Endodermal cell (in vitro differentiated cells): ENCODE measurements at places on chromosomes 1 and 21.

- DNase-seq, result no peak
Observed at GRCh38 chr1:109634292-109634691, 14.7 kb downstream of the AMPD2 start.

GRCh38 chr1:60990714-60991090 is 91.7 kb upstream of the NFIA start:
- DNase-seq, result no peak

- DNase-seq, result peak; percentile 55
Observed at GRCh38 chr1:68049941-68050878, at the start of gene DIRAS3. Gene DIRAS3 (minus strand): TSS chr1:68050627. CDS start chr1:68047297, 3,330 bp downstream.

DNA sequence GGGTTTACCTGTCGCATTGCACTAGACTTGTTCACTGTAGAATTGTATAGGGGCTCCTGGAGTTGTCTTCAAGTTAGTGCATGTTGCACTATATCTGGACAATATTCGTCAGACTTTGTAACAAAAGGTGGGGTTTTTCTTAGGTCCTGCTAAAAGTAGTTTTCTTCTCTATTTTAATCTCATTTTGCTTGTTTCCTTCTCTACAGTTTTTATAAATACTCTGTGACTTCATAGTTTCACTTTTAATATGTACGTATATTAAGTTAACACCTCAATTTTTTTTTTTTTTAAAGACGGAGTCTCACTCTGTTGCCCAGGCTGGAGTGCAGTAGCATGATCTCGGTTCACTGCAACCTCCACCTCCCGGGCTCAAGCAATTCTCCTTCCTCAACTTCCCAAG is 26.5 kb upstream of the MRPS6 start:
- no peak for DNase-seq

DNA sequence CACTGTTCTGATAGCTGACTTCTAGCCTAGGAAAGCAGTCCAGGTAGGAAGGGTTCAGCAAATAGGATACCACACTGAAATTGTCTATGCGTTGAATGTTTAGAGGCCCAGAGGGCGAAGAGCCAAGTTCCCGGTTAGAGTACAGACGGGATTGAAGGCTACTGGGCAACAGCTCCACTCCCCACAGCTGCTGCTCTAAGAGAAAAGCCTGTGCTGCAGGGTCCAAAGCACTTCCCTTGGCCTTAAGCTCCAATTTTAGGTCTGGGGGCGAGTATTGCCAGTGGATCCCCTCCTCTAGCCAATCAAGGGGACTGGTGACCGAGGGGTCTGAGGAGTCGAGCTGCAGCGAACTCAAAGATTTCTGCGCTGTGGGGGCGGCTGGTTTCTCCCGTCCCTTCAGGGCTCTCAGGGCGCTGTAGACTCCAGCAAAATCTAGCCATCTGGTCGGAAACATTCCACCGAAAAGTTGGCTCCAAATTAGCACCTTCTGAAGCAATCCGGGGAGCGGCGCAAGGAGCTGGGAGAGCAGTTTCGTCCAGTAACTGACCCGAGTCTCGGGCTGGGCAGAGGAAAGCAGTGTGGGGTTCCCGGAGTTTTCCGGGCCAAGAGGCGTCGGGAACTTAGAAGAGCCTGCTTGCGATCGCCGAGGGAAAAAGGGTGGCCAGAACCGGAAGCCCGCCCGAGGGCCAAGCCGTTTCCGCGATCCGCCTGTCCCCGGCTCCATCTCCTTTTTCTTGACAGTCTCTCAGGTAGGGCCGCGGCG is 748 bp downstream of the PPP1R15B start:
- DNase-seq, result no peak

GRCh38 chr1:8263791-8264190 is 54.1 kb upstream of the SLC45A1 start:
- no peak for DNase-seq
